Cortex of kidney (tissue), 1 donor: ENCODE measurements at places on chromosomes 11 and 22.

DNA sequence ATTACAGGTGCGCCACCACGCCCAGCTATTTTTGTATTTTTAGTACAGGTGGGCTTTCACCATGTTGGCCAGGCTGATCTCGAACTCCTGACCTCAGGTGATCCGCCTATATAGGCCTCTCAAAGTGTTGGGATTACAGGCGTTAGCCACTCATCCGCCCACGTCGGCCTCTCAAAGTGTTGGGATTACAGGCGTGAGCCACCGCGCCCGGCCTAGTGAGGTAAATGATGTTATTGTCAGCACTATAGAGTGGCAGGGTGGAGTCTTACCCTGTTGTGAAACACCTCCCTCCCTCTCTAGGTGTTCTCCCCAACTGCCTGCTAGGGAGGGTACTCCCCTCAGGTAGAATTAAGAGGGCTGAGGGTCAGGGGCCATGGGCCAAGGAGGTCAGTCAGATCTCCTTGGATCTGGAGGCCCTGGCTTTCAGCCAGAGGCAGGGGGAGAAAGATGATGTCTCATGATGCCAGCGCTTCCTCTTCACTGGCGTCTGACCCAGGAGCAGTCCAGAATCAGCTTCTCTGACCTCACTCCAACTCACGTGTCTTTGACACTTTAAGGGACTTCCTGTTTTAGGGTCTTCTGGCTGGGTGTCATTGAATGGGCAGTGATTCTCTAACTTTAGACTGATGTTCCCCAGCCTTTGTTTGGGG, 2.0 kb downstream of the GGA1 start:
- no peak for DNase-seq

- no peak for DNase-seq
Observed at GRCh38 chr22:27760474-27760873, 41.1 kb downstream of the MN1 start.

DNA sequence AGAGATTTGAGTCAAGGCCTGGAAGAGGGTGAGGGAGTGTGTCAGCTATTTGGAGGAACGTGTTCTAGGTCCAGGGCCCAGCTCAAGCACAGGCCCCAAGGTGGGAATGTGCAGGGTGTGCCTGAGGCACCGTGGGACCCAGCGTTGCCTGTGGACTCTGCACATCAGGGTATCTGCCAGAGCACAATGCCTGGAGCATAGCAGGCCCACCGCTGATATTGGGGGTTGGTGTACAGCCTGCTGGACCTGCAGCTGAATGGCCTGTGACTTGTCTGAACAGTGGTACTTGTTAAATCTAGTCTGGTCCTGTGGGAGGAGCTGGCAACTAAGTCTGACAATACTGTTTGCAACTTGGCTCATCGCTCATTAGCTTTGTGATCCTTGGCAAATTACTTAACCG, 131.7 kb downstream of the GRIK4 start:
- DNase-seq = no peak

DNA sequence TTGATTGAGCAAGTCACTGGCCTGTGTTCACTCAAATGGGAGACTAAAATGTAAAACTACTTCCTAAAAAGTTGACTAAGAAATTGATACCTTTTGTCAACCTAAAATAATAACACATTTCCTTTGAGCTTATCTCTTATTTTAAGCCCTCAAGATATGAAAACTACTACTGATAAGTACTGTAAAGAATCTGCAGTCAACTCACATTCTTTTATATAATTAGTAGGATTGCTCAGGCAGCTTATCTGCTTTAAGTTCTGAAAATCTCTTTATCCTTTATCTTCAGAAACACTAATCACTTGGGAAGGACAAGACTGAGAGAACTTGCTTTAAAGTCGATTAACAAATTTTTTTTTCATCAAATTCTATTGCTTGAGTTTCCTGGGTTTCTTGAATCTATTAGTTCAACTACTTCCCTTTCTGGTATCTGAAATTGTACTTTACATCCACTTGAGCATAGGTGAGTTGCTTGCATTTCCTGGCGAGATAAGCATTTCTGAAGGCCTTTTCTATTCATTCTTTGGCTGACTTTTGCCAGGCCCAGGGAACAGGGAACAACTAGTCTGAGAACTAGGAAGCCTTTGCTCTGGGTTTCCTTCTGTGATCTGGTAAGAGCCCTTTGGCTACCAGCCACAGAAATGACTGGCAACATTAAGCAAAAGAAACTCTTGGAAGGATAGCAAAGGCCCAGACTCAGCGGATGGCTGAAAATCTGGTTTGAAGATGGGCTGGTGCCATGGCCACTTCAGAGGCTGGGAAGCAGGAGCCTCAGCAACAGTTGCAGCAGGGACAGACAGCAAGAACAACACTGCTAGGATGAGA, 19.3 kb upstream of the CSRP3 start:
- no peak for DNase-seq

GRCh38 chr22:40855979-40856512, 393 bp downstream of the ST13 start:
- no peak for DNase-seq

- DNase-seq = no peak
Observed at GRCh38 chr11:32435942-32436750, 807 bp upstream of the WT1 start.

DNA sequence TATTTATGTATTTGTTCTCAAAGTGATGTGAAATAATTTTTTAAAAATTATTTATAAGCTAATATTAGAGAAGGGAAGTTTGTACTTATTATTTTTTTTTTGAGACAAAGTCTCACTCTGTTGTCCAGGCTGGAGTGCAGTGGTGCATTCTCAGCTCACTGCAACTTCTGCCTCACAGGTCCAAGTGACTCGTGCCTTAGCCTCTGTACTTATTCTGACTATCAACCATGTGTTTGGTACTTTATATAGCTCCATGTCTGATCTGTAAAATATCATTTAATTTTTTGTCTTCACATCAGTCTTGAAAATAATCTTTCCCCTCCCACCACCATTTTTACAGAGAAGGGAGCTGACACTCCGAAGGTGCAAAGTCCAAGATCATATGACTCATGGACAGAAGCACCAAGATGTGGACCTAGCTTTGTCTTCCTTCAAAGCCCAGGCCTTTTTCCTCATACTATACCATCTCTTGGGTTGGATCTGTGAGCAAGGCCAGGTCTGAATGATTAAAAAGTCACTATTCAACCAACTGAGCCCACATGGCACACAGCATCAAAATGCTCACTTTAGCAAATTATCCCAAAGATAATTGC, 32.4 kb upstream of the EED start:
- no peak for DNase-seq

DNA sequence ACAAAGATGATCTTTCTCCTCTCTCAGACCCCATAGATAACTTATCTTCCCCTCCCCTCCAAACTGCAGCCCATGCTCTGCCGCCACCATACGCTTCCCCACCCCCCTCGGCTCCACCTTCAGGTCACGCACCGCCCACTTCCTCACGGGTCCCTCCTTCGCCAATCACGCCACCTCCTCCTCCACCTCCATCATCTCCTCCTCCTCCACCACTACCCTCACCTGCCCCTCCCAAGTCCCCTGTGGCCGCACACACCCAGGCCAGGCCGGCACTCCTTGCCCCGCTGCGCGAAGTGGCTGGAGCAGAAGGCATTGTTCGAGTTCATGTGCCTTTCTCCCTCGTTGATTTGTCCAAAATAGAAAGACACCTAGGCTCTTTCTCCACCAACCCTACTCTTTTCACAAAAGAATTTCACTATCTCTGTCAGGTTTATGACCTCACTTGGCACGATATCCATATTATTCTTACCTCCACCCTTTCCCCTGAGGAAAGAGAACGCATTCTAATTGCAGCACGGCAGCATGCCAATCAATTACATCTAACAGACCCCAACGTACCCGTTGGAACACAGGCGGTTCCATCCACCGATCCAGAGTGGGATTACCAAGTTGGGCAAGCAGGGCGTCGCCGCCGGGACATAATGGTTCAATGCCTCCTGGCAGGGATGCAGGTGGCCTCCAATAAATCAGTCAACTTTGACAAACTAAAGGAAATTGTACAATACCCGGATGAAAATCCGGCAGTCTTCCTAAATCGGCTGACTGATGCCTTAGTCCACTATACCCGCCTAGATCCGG, 12.3 kb upstream of the OR56A3 start:
- no peak for DNase-seq

DNA sequence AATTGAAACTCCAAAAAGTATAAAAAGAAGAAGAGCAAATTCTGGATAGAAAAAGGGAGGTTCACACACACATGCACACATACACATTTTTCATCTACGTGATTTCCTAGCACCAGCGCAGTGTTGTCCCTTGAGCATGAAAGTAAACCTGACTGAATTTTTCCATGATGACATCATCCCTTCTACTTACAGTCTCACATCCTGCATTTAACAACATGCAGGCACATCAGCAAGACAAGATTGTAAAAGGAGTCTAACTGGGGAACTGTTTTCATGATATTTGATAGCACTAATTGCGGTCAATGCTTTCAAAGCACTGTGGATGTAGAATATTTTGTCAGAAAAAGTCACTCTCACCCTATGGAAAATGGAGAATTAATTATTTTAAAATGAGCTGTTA, 36.6 kb downstream of the GAS2 start:
- no peak for DNase-seq

DNA sequence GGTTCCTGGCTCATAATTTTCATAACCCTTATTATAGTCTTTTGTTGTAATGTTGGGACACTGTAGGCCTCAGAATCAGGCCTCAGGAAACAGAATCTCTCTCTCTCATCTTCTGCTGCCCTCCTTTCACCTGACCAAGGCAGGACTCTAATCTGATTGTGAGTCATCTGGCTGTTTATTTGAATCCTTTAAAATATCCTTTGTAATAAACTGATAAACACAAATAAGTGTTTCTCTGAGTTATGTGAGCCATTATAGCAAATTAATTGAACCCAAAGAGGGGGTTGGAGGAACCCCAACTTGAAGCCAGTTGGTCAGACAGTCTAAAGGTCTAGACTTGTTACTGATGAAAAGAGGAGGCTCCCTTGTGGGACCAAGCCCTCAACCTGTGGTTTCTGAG, 30.6 kb downstream of the ACER3 start:
- DNase-seq = no peak

GRCh38 chr11:8863838-8864237, 47.2 kb upstream of the AKIP1 start:
- no peak for DNase-seq

DNA sequence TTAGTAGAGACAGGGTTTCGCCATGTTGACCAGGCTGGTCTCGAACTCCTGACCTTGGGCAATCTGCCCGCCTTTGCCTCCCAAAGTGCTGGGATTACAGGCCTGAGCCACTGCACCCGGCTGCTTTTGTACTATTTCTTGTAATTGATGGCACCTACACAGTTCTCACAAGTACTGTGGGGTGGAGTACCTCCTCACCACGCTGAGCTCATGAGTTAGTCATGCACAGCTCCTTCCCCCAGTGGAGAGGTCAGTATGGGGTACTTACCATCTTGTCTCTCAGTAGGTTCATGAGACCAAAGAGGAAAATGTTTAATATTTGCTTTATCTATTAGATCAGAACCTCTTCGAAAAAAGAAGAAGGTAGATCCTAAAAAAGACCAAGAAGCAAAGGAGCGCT, 2.1 kb downstream of the MRPL40 start:
- no peak for DNase-seq

DNA sequence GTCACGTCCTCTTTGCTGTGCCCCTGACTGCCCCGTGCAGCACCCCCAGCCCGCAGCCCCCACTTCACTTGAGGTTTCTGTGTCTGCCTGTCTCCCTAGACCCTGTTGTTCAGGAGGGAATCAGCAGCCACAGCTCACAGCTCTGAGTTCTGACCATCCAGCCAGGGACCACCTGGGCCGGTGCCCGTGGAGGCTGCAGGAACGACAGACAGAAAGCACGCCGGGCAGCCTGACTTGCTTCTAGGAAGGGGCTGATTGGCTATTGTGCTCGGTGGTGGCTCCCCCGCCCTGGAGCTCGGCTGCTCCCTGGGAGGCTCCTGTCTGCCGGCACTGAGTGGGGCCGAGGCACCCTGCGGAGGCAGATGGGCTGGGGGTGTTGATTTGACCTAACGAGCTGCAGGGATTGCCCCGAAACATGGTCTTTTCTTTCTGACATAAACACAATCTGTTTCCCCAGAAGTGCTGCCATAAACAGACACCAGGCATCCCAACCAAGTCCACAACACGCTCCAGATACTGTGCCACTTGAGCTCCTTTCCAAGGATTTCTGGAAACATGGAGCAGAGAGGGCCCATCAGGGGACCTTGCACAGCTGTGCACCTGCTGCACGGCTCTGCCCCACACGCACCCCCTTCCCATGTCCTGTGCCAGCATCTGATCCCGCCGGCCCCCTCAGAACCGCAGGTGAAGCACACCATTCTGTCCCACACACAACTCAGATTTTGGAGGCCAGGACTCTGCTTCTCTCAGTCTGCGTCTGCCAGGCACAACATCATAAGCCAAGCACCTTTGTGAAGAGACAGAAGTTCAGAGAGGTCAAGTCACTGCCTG, 855.9 kb downstream of the TBC1D22A start:
- no peak for DNase-seq

DNA sequence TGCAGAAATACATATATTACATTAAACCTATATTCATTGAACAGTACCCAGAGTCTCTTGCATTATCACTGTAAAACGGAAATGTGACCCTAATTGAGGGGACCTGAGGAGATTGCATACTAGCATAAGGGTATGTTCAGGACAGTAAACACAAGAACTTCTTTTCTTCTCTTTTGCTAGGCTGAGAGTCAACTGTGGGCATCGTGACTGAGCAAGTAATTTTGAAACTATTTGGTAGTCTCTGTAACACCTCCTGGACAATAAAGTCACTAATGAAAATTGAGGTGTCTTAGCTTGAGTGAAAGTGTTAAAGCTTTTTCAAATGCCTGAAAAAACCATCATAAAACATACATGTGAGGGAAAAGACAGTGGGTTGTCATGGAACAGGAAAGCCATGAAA, 90.9 kb downstream of the PDHX start:
- DNase-seq = no peak

DNA sequence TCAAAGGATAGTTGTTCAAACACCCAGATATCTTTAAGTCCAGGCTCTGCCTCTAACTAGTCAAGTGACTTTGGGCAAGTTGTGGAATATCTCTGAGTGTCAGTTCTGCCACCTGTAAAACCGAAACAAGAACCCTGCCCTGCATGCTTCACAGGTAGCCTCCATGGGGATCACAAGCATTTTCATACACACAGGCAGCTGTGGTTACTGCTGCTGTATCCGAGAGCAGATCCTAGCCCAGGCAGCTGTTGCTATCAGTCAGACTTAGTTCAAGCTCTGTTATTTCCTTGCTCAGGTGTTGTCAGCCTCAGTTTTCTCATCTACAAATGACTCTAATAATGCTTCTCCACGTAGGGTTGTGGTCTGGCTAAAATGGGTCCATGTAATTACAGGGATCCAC, 6.5 kb upstream of the RASD2 start:
- DNase-seq = no peak

- DNase-seq = no peak
Observed at GRCh38 chr22:46070803-46071450, 79.4 kb upstream of the PPARA start.

- no peak for DNase-seq
Observed at GRCh38 chr11:131692961-131693360, 322.5 kb downstream of the NTM start.

GRCh38 chr11:113578033-113578380, 102.8 kb upstream of the DRD2 start:
- no peak for DNase-seq

GRCh38 chr11:18780329-18780728, 11.3 kb downstream of the PTPN5 start:
- DNase-seq = no peak
